IPS DF 19.7 (cell line): ENCODE measurements at places on chromosomes 7 and 10.

DNA sequence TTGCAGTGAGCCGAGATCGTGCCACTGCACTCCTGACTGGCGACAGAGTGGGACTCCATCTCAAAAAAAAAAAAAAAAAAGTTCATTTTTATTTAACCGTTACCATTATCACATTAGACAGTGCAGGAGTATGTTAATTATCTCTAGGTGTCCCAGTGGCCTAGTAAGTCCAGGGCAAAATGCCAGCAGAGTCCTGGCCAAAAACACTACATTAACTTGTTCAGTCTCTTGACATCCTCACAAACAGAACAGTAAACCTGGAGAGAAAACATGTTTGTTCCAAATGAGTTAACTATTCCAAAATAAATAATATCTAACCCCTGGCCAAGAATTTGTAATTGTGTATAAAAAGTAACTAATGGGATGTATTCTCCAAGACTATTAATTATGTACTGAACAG is 43.2 kb downstream of the PTPRZ1 start:
- DNase-seq = no peak

DNA sequence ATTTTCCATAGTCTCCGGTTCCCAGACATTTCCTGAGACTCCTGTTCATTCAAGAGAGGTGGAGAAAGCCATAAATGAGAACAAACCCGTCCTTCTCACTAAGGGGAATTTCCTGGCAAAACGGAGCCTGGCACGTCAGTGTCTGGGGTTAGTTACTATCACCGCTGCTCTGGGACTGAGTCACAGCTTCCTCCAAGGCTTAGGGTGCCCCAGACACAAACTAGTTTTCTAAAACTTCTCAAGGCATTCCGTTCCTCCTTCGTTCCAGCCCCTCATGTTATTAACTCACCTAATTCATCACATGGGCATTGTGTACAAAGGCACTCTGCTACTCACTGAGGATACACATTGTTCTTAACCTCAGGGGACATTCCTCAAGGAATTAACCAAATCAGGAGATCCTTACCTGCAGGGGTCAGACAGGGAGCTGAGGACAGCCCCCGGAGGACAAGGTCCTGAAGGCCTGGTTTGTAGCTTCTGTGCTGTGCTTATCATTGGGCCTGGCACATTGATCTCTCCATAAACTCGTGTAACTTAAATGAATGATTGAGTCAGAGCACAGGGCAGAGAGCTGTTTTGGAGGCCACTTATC is 103.0 kb upstream of the KLF6 start:
- peak; percentile 33 for DNase-seq

GRCh38 chr7:56174346-56174874 is 58.2 kb upstream of the NUPR2 start:
- no peak for DNase-seq

DNA sequence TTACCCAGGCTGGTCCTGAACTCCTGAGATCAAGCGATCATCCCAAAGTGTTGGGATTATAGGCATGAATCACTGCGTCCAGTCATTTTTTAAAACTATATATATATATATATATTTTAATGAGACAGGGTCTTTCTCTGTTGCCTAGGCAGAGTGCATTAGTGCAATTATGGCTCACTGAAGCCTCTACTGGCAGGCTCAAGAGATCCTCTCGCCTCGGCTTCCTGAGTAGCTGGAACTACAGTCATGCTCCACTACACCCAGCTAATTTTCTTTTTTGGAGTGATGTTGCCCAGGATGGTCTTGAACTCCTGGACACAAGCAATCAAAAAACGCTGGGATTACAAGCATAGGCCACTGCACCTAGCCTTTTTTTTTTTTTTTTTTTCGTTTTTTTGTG is 55.3 kb upstream of the KAT6B start:
- DNase-seq = no peak

DNA sequence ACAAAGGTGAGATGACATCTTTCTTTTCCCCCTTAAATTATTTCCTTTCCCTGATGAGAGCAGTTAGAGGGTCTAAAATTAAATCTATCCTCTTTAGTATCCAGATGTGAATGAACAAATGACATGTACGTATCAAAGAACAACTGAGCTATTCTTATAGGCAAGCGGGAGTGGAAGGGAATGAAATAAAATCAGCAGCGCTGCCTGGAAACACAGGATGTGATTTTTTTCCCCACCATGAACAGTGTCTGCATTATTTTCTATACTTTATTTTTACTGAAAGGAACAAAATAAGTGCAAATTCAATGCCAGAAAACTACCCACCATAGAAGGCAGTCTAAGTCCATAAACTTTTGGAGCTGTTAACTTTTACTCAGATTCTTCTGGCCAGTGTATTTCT is 40.6 kb downstream of the SLC26A4 start:
- no peak for DNase-seq

DNA sequence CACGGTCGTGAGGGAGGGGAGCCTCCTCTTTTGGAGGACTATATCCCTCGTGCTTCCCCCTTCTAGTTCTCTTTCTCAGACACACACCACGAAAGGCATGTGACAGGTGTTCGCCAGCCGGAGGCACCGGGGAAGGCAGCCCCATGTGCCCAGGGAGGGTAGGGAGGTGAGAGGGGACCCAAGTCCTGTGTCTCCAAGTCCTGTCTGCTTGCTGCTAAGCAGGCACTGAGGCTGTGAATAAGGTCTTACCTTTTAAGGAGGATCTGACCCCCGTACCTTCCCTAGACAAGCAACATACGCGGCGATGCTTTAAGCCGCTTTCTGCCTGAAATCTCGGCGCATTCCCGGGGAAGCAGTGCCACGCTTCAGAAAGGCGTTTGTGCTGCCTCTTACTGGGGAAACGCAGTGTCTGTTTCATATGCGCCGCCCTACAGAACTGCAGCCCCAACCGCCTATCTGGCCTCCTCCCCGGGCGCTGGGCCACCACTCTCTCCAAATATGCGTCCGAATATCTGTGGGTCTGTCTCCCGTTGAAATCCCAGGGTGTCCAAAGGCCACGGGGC is 770 bp downstream of the PLXNA4 start:
- peak; percentile 42 for DNase-seq

DNA sequence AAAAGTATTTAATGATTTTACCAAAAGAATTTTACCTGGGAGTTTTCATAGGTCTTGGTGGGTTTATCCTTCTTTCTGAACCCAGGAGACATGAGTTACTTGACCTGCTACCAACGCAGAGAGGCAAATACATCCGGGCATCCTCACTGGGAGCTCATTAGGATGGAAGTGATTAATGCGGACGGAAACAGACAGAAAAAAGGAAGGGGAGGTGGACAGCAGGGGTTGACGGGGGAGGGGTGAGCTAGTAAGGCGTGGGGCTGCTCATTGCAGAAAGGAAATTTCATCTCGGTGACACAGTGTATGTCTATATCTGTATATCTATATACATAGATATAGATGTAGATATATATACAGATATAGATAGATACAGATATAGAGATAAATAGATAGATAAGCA is 408.2 kb upstream of the ADARB2 start:
- DNase-seq = no peak

DNA sequence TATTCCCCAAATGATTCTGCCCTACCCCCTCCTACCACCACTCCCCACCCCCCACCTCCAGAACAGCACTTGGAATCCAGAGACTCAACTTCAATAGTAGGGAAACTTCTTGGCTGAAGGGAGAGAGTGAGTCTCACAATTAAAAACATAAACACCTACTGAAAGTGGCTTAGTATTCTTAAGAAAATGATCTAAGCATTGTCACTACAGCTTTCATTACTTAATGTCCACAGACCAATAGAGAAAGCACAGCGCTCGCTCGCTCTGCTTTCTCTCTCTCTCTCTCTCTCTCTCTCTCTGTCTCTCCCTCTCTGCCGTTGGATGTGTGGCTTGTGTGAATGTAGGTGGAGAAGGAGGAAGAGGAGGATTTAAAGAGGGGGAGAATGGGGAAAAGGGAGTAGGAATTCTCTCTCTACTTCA is 1.5 kb upstream of the SEMA3A start:
- no peak for DNase-seq

DNA sequence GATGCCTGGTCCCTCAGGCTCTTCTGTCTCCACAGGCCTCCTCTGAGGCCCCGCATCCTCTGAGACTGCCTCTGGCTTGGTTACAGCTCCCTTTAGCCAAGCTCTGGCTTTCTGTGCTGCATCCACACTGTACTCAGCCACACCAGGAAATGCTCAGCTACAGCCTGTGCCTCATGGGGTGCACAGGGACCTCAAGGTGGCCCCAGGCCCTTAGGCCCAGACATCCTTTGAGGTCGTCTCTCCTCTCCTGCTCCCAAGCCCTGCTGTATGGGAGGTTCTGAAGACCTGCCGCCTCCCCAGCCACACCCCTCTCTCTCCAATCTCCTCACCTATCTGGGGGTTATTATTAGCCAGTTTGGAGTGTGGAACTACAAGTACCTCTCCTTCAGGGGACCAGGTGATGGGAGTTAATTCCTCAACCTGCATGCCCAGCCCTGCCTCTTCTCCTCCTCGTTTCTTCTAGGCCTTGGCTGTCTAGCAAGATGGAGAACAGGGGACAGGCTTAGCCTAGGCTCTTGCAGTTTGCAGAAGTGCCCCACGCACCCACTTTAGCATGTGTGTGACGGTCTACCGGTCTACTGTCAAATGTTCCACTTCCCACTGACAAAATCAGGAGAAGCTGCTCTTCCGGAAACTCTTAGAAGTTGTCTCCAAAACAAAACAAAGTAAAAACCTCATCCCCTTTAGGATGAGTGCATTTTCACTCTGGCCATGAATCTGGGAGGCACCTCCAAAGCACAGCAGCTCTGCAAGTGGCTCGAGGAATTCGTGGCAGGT is 64.0 kb upstream of the WAC start:
- no peak for DNase-seq

DNA sequence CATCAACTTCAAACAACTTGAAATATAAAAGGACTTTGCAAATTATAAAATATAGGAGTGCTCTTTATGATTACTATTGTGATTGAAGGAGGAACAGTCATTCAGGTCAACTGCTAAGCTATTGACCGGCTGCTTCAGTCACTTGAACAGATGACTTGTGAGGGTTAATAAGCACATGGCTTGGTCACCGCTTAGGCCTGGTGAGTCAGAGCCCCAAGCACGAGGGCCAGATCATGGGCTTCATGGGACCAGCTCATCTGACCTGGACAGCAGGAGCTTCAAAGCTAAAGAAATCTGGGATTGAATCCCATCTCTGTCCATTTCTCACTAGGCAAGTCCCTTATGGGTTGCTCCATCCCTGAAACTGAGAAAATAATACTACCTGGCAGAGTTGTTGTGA is 60.4 kb upstream of the ADO start:
- DNase-seq = no peak

GRCh38 chr10:692682-693351 is 3.3 kb upstream of the DIP2C start:
- DNase-seq = no peak

GRCh38 chr10:97760461-97761257 is 11.1 kb downstream of the SFRP5 start:
- DNase-seq = no peak

DNA sequence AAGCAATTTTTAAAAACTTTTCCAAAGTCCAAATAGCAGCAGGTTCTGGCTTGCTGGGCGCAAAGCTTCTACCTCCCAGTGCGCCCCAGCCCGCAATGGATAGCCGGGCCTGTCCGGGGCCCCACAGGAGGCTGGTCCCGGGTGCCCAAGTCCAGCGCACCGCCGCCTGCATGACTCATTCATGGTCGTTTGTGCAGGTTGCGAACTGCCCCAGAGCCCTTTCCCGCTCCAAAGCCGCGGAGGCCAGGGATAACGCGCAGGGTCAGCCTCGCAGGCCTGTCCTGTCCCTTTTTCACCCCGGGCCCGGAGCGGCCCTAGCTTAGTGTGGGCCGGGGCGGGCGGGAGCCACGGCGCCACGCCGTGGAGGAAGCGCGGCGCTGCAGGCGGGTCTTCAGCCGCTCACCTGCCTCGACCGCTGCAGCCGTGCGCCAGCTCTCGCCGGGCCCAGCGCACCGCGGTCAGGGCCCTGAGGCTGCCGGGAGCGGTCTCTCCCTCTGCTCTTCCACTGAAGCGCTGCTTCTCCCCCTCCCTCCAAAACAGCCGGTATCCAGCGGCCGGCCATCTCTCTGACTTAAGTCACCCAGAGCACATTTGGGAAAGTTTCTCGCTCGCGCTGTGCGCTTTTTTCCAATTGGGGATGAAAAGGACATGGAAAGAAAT is 1.7 kb upstream of the EGR2 start:
- DNase-seq = no peak

GRCh38 chr7:51154201-51154600 is 162.4 kb downstream of the COBL start:
- DNase-seq = no peak

DNA sequence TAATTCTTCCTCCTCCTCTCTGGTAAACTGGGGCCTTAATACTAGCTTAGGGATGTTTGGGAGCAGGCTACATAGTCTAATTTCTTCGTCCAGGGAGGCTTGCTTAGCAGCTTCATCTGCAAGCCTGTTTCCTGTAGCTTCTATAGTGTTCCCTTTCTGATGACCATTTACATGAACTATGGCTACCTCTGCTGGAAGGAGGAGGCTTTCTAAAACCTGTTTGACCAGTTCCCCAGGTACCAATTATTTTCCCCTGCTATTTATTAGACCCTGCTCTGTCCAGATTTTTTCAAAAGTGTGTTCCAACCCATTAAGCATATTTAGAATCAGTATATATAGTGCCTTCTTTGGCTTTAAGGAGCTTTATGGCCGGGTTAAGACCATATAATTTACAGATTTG is 38.8 kb upstream of the DNAH11 start:
- DNase-seq = no peak

DNA sequence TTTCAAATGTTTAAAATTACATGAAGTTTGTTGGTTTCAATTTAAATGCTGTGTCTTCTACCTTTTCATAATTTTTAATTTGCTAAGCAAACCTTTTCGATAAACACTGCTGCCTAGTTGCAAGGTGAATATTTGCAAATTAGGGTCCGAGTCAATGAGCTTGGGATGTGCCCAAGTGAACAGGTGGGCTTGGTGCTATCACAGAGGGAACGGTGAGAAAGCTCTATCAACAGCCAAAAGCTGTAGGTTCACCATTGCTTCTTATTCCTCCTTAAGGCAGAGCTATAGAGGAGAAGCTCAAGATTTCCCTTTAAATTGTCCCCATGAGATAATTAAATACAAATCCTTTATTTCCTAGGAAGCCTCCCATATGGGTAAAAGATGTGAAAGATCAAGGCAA is 245.3 kb upstream of the CELF2 start:
- DNase-seq = no peak

GRCh38 chr7:84950836-84951235 is 236.0 kb downstream of the SEMA3D start:
- no peak for DNase-seq

GRCh38 chr7:1598286-1598685 is 28.5 kb upstream of the PSMG3 start:
- no peak for DNase-seq

GRCh38 chr7:18241543-18242231 is 214.0 kb upstream of the PRPS1L1 start:
- DNase-seq = no peak

GRCh38 chr7:134457210-134457609 is 1.7 kb downstream of the AKR1B1 start:
- DNase-seq = no peak

GRCh38 chr7:156147756-156148504 is 335.7 kb upstream of the SHH start:
- no peak for DNase-seq

GRCh38 chr7:158403013-158403821 is 184.4 kb downstream of the PTPRN2 start:
- no peak for DNase-seq

GRCh38 chr10:29595636-29596225 is 39.0 kb downstream of the SVIL start:
- no peak for DNase-seq

- no peak for DNase-seq
These were observed 186.9 kb downstream of the PRPF18 start for GRCh38 chr10:13773496-13774170.

- no peak for DNase-seq
These were observed 127.7 kb downstream of the ADARB2 start for GRCh38 chr10:1609648-1609970.

- no peak for DNase-seq
These were observed 136.9 kb downstream of the KCNMA1 start for GRCh38 chr10:77500754-77501151.
